ENCODE measurements at places on chromosomes 3 and 15.

DNA sequence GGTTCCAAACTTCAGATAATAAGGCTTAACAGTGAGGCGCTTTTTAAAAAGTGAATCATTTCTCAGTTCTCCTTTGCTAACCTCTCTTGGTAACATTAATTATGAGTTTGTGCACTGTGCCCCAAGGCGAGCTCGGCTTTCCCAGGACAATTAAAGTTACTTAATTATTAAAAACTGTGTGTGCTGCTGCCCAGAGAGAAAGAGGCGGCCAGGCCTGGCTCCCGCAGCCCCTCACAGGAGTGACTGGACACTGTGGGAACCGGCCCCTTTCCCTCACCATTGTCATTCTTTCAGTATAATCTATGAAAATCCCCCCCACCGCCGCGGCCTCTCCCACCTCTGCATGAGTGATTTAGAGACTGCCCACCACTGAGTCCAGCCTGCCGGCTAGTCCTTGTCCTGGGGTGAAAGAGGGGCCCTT is 43.1 kb upstream of the HES1 start:
- no peak for DNase-seq

DNA sequence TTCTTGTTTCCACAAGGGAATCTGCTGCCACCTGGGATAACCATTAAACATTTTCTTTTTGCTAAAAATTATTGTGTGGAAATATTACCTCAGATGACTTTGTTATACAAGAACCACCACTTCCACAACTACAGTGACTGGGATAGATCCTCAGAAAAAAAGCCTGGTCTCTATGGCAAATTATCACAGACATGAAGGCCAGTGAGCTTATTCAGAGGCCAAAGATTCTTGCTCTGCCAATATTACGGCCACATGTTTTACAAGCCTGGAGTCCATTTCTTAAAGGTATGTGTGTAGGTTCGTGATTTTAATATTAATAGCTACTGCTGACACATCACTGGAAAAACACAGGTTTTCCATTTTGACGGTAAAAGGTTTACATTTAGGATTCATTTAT is 73.8 kb downstream of the MYO1E start:
- no peak for DNase-seq

DNA sequence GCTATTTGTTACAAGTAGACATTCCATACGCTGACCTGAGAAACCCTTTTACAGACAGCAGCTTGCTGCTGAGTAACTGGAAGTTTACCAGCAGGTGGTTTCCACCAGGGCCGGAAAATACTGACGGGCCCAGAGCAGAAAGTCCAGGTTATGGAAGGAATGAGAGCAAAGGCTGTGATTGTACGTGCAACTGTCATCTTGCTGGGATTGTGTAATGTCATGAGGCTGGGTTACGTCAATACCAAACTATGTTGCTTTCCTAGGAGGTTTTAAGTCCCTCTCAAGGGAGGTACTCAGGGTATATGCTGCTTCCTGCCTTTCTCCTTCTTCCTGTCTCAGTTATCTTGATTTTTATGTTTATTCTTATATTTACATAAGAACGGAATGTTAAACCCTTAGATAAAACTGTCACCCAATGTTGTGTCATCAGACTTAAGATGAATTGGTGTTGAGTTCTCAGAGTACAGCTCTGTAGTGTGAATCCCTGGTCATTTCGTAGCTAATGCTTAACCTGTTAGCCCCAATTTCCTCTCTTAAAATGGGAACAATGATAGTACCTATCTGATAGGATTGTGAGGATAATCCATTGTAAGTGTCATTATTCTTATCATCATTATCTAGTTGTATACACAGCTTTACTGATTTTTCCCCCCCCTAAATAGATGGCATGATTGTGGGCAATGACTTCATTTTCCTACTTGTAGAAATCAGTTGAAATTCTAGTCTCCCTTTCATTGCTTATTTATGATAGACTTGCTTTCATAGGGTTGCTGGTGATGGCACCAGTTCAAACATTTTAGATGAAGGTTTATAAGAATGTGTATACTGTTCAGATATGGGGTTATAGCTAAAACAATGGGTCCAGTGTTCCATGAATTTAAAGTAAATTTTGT is 101.4 kb downstream of the FNDC3B start:
- no peak for DNase-seq

GRCh38 chr3:49794431-49794830 is 5.2 kb downstream of the CDHR4 start:
- DNase-seq: no peak

DNA sequence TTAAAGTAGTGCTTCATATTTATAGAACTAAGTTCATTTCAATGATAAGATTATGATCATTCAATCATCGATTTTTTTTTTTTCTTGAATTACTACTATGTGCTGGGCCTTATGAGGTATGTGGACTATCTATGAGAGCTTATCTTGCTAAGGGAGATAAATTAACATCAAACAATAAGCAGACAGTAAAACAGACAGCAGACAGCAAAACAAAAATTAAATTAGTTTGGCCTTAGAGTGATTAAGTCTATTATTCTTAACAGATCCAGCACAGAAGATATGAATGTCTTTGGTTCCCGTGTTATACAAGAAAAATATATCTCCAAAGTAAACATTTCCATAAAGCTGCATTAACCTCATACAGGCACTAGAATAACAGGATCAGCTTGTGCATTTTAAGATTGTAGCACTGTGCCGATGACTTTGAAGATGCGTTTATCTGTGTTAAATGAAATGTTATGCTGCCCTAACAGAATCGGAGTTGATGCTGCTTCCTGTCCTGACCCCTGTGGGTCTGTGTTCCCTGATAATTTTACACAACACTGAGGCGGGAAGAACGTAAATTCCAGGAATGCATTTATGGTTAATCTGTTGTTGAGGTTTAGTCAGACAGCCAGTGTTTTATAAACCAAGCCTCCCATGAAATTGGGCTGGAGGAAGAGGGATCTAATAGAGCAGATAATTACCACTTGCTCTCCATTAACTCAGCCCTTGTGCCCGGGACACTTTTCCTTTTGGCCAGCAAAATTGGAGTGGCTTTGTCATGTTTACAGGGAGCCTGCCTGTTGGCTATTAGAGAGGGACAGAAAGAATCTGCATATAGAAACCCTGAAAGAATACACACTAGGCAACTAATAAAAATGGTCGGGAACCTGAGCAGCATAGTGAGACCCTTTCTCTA is 80.8 kb downstream of the GHSR start:
- DNase-seq: no peak

DNA sequence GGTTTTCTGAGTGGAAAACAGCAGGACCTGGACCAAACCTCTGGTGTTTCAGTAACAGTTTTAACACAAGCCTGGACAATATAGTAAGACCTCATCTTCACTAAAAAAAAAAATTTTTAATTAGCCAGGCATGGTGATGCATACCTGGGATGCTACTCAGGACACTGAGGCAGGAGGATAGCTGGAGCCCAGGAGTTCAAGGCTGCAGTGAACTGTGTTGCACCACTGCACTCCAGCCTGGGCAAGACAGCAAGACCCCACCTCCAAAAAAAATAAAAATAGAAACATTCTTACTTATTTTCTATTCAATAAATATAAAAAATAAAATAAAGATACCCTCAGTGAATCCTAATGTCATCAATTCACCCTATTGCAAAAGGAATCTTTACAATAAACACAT is 21.5 kb downstream of the ULK4 start:
- no peak for DNase-seq

- no peak for DNase-seq
Observed at GRCh38 chr3:163056874-163057497, 1560.4 kb downstream of the OTOL1 start.

DNA sequence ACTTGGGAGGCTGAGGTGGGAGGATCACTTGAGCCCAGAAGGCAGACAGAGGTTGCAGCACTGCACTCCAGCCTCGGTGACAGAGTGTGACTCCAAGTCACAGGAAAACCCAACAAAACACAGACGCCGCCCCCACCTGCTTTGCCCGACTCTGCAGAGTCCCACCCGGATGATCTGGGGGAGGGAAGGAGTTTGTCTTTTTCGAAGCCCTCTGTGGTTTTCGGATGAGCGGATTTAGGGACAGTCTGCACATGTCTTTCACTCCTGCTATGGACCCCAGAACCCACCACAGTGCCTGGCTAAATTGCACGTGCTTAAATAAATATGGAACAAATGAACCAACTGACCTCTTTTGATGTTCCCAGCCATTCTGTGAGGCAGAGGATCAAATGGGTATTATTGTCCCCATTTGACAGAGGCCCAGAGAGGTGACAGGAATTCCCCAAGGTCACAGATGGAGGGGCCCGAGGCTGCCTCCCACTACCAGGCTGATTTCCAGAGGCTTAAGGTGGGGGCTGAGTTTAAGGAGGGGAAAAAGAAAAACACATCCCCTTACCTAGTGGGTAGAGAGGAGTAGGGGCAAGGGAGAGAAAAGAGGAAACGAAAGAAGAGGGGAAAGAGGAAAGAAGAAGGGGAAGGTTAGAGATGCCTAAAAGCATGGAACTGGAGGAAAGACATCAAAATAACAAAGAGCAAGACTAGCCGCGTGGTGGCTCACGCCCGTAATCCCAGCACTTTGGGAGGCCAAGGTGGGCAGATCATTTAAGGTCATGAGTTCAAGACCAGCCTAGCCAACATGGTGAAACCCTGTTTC is 59.4 kb upstream of the TFRC start:
- no peak for DNase-seq

DNA sequence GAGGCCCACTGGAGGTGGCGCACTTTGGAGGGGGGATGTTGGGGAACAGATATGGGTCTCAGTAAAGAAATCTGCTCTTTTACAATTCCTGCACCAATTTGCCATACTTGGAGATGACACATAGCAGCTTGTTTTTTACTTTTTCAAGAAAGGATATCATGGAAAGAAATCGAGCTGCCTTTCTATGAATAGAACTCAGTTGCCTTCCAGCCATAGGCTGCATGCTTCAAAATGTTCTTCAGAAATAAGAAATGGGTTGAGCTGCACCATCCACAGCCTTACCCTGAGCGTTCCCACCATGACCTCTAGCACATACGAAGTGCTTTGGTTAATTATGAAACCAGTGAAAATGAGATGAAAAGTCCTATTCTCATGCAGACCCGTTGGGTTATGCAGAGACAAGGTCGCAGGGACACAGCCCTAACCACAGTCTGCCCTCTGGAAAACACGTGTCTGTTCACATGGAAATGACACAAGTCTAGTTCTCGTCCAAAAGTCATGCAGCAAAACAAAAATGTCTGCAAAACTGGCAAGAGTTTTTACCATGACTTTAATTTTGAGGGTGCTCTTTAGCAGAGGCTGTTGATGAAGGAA is 36.3 kb downstream of the NGRN start:
- no peak for DNase-seq

GRCh38 chr3:180947761-180948390 is 35.4 kb downstream of the FXR1 start:
- no peak for DNase-seq

DNA sequence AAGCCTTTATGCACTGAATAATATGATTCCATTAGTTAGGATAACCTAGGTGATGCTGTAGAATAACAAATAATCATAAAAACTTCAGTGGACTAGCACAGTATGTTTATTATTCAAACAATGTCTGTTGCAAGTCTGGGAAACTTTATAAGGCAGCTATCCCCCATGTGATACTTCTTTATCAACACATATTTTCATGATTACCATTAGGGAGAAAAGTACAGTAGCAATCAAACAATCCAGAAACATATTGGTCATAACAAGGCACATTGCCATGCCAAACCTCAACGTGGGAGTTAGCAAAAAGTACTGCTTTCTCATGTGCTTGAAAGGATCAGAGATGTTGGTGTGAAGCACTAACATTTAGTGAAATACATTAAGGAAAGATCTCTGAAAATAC is 35.5 kb downstream of the EOMES start:
- DNase-seq: no peak

- DNase-seq: no peak
Observed at GRCh38 chr3:134463676-134464063, 22.1 kb downstream of the ANAPC13 start.

- DNase-seq: no peak
Observed at GRCh38 chr3:23928524-23928923, 11.6 kb downstream of the RPL15 start.

- no peak for DNase-seq
Observed at GRCh38 chr3:197244751-197245150, 53.7 kb downstream of the DLG1 start.

- DNase-seq: no peak
Observed at GRCh38 chr15:101123222-101123910, 128.5 kb downstream of the CHSY1 start.

DNA sequence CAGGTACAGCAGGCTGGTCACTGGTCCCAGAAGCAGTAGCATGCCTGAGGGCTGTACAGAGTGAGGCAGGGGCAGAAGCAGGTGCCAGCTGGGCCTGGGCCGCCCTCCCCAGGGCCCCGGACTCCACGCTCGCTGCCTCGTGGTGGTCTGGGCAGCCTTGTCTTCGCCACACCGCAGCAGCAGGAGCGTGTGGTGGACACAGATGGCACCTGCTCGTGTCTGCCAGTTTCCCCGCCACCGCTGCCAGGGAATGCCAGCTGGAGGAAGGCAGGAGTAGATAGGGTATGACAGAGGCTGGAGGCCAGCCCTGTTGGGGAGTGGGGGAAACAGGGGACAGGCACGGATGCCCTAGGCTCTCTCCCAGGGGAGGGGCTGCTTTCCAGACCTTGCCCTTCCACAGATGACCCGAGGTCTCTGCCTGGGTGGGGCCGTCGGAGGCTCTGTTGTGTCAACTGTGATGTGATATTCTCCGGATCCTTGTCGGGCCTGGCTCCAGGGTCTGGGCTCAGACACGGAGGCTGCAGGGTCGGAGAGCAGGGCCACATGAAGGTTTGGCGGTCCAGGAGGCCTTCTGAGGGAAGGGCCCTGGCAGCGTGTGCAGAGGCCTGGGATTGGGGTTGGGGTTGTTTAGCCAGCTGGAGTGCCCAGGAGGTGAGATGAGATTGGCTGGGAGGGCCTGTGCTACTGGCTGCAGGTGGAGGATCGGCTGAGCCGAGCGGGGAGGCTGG is 33.6 kb downstream of the GOLGA6L10 start:
- DNase-seq: no peak

Measured in activated CD4-positive, alpha-beta T cell treated with anti-CD3 and anti-CD28 coated beads, Interleukin-2, amount 50 U/mL, for 4 hours (primary cell).